ENCODE measurements at places on chromosomes 7 and 10. TPM values are rescaled to one million over a fixed set of nuclear protein-coding genes. Genes with fewer than 3 reads are reported as not detected.

GRCh38 chr7:55465691-55466090 is 100.6 kb downstream of the LANCL2 start:
- H3K36me3 ChIP-seq: peaks cover 61% of the 10 kb centered on the region
- no peak for DNase-seq
- H3K4me1 ChIP-seq: peaks cover 4% of the 10 kb centered on the region

- no peak for DNase-seq
- H3K4me1 ChIP-seq: no peaks in the 10 kb centered on the region
- H3K27ac ChIP-seq: no peak overlapping the region
- no peaks in the 10 kb centered on the region for H3K27me3 ChIP-seq
These were observed 90.8 kb upstream of the EEPD1 start for GRCh38 chr7:36062154-36062815.

DNA sequence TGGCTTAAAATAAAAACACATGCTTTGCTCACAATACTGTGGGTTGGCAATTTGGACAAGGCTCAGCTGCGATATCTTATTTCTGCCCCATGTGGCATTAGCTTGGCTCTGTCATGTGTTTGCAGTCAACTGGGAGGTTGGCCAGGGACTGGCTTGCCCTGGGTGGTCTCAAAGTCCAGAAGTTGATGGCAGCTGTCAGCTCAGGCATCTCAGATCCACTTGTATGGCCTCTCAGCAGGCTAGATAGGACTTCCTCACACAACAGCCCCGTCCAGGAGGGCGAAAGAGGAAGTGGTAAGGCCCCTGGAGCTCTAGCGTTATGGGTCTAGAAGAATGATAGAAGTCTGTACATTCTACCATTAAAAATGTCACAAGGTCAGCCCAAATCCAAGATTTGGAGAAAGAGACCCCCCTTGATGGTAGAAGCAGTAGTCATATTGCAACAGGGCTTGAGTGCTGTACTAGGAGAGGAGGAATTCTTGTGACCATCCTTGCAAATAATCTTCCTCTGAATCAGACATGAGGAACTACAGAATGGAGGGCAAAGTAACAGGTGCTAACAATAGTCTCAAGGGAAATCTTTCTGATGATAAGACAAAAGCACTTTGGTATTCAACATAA is 166.2 kb downstream of the FAM107B start:
- peaks cover 36% of the 10 kb centered on the region for H3K4me1 ChIP-seq
- no peak overlapping the region for H3K4me3 ChIP-seq
- DNase-seq: peak; percentile 90
- H3K27me3 ChIP-seq: no peaks in the 10 kb centered on the region

DNA sequence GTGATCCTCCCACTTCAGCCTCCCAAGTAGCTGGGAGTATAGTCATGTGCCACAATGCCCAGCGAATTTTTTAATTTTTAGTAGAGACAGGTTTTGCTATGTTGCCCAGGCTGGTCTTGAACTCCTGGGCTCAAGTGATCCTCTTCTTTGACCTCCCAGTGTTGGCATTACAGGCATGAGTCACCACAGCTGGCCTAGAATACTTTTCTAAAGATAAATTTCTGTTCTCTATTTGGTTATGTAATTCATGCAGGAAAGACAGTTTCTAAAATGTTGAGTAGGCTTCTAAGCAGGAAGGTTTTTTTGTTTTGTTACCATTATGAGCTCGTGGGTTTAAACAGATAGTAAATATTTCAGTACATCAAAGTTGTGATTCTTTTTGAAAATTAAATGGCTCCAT is 5.0 kb downstream of the RBAK start:
- H3K36me3 ChIP-seq: peaks cover 35% of the 10 kb centered on the region
- H3K4me1 ChIP-seq: no peaks in the 10 kb centered on the region
- H3K27ac ChIP-seq: no peak overlapping the region
- no peak overlapping the region for H3K4me3 ChIP-seq
- DNase-seq: no peak
- H3K27me3 ChIP-seq: no peaks in the 10 kb centered on the region

DNA sequence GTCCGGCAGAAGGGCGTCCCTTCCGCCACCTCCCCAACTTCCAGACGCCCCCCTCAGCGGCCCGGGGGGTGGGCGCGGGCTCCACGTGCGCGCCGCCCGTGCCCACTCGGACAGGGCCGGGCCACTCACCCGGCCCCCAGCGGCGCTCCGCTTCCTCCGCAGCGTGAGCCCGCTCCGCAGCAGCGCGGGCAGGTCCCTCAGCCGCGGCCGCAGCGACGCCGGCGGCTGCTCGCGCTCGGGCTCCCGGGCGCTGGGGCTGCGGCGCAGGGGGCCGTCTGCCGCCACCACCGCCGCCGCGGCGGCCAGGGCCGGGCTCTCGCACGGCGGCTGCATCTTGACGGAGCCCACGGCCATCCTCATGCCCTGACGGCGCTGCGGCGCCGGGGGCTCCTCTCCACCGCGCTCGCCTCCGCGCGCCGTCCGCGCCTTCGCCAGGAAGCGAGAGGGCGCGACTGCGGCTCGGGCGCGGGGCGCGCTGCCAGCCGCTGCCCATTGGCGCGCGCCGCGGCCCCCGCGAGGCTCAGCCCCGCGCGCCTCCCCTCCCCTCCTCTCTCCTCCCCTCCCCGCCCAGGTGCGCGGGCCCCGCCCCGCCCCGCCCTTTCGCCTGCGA is at the start of gene RAPGEF5:
RAPGEF5 (minus strand) TSS at position 454 of the 610 bp plus-strand sequence; CDS start at position 360, 94 bp downstream.
- DNase-seq: peak; percentile 55
- H3K27ac ChIP-seq: no peak within 1 kb of the TSS
- peak within 1 kb of the TSS; percentile 43 for H3K4me3 ChIP-seq
- no peaks in the 10 kb centered on the region for H3K27me3 ChIP-seq
- peaks cover 14% of the 10 kb centered on the region for H3K4me1 ChIP-seq

DNA sequence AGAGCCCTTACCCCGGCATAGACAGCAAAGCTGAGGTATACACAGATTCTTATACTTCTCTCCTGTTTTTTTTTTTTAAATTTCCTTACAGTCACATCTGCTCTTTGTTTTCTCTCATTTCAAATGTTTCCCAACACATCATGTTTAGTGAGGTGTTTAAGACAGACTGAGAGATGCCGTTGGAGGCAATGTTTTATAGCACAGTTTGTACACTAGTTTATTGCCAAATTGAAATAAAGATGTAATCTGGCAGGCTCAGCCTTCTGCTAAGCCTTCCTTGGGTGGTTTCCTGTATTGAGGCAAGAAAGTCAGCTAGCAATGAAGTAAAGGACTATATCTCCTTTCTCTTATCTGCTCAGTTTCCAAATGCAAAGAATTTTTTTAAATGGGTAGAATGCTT is 393.4 kb downstream of the SORCS1 start:
- H3K27ac ChIP-seq: no peak overlapping the region
- no peak for DNase-seq
- H3K27me3 ChIP-seq: no peaks in the 10 kb centered on the region
- H3K4me1 ChIP-seq: no peaks in the 10 kb centered on the region

Gene MACROH2A2
- total RNA-seq: not detected

Gene MCM10
- 0.15 TPM for total RNA-seq

Gene CEP41
- total RNA-seq: 5.9 TPM

Gene CYP2C18
- not detected for total RNA-seq

Gene WASHC2A
- total RNA-seq: 68.8 TPM

DNA sequence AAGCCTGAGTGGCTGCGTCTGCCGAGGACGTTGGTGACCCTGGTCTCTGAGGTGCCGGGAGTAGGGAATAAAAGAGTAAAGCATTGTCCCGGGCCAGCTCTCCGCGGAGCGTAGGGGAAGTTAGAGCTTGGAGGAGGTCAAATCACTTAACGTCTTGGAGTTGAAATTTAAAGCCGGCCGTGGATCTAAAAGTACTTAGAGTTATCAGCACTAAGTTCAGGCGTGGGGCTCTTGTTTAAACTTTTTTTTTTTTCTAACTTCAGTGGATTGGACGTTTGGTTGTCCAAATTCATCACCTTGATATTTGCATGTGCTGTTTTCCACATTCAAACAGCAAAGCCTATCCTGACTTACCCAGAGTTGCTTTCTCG is 700 bp downstream of the NIPSNAP2 start:
- no peaks in the 10 kb centered on the region for H3K27me3 ChIP-seq
- peak overlapping the region; percentile 55 for H3K4me3 ChIP-seq
- H3K27ac ChIP-seq: peak overlapping the region; percentile 88
- H3K4me1 ChIP-seq: peaks cover 16% of the 10 kb centered on the region

- H3K36me3 ChIP-seq: no peaks in the 10 kb centered on the region
- no peaks in the 10 kb centered on the region for H3K4me1 ChIP-seq
- H3K4me3 ChIP-seq: no peak overlapping the region
- H3K27ac ChIP-seq: no peak overlapping the region
These were observed 1.1 kb upstream of the ACTA2 start for GRCh38 chr10:88953662-88954061.

GRCh38 chr7:50166997-50167965 is 74.2 kb upstream of the ZPBP start:
- H3K4me3 ChIP-seq: no peak overlapping the region
- H3K27me3 ChIP-seq: no peaks in the 10 kb centered on the region
- H3K4me1 ChIP-seq: peaks cover 26% of the 10 kb centered on the region
- H3K36me3 ChIP-seq: no peaks in the 10 kb centered on the region
- DNase-seq: peak; percentile 37

GRCh38 chr10:124130198-124130900 is 37.0 kb upstream of the CHST15 start:
- peaks cover 2% of the 10 kb centered on the region for H3K4me1 ChIP-seq
- no peaks in the 10 kb centered on the region for H3K36me3 ChIP-seq
- H3K27ac ChIP-seq: no peak overlapping the region
- no peak overlapping the region for H3K4me3 ChIP-seq
- DNase-seq: no peak

Gene CLEC5A
- 0.24 TPM for total RNA-seq

GRCh38 chr7:47482013-47482875 is 99.7 kb downstream of the TNS3 start:
- no peak for DNase-seq
- H3K27me3 ChIP-seq: no peaks in the 10 kb centered on the region

Gene FAM25A
- not detected for total RNA-seq

DNA sequence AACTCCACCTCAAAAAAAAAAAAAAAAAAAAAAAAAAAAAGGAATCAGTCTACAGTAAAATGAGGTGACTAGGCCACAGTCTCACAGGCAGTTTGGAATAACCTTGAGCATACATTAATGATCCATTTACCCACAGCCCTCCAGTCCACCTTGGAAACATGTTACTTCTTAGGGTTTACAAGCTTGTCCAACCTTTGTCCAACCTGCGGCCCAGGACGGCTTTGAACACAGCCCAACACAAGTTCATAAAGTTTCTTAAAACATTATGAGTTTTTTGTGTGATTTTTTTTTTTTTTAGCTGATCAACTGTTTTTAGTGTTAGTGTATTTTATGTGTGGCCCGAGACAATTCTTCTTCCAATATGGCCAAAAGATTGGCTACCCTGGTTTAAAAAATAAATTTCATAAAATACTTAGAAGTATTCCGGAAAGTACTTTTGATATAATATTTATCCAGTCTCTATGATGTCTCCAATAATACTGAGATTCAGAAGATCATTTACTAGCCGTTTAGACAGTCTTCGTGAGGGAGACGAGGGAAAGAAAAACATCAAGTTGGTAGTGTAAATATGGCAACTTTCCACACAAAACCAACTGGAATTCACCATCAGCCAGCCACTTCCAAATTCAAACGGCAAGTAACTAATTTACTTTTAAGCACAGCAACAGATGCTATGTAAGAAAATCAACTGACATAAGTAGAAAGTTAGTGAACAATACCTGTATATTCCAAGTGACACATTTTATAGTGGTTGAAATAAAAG is 9.9 kb downstream of the BAZ1B start:
- no peak for DNase-seq
- H3K4me1 ChIP-seq: no peaks in the 10 kb centered on the region
- peaks cover 54% of the 10 kb centered on the region for H3K36me3 ChIP-seq
- no peaks in the 10 kb centered on the region for H3K27me3 ChIP-seq

- H3K4me3 ChIP-seq: no peak overlapping the region
- H3K4me1 ChIP-seq: no peaks in the 10 kb centered on the region
- H3K36me3 ChIP-seq: no peaks in the 10 kb centered on the region
- no peak overlapping the region for H3K27ac ChIP-seq
- H3K27me3 ChIP-seq: no peaks in the 10 kb centered on the region
- DNase-seq: no peak
These were observed 501.0 kb upstream of the GALNT17 start for GRCh38 chr7:70630818-70631457.

GRCh38 chr7:94888551-94888950 is 18.8 kb upstream of the PPP1R9A start:
- no peaks in the 10 kb centered on the region for H3K36me3 ChIP-seq
- no peaks in the 10 kb centered on the region for H3K27me3 ChIP-seq
- peak; percentile 8 for DNase-seq
- H3K4me3 ChIP-seq: no peak overlapping the region
- no peaks in the 10 kb centered on the region for H3K4me1 ChIP-seq

- no peaks in the 10 kb centered on the region for H3K36me3 ChIP-seq
- no peaks in the 10 kb centered on the region for H3K27me3 ChIP-seq
- peaks cover 6% of the 10 kb centered on the region for H3K4me1 ChIP-seq
These were observed 106.1 kb downstream of the KCNMA1 start for GRCh38 chr10:77531441-77532001.

DNA sequence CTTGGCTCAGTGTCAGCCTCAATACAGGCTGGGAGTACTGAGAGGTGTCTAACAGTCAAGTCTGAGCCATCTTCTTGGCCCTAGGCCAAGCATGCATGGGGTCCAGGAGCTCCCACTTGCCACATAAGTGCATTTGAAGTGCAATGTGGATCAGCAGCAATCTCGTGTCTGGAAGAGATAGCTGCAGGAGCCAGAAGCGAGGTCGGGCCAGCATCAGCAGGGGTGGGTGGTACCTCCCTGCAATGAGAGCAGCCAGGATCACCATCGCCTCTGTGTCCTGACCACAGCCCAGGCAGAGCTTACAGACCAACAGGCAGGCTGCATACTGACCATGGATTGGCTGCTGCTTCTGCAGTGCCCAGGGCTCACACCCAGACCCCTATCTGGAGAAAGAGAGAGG is 83.0 kb upstream of the CXCL12 start:
- H3K4me3 ChIP-seq: no peak overlapping the region
- no peaks in the 10 kb centered on the region for H3K27me3 ChIP-seq
- H3K36me3 ChIP-seq: no peaks in the 10 kb centered on the region
- no peak overlapping the region for H3K27ac ChIP-seq
- H3K4me1 ChIP-seq: no peaks in the 10 kb centered on the region

DNA sequence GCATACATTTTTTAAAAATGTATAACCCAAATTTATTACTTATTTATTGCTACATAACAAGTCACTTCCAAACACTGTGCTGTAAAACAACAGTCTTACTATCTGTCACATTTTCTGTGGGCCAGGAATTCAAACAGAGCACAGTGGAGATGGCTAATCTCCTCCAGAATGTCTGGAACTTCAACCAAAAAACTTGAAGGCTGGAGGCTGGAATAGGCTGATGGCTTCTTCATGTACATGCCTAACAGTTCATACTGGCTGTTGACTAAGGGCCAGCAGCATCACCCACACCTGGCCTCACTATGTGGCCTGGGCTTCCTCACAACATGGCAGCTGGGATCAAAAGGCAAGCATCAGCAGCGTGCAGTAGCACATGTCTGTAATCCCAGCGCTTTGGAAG is 92.4 kb upstream of the KMT2E start:
- H3K4me1 ChIP-seq: peaks cover 6% of the 10 kb centered on the region
- H3K27me3 ChIP-seq: no peaks in the 10 kb centered on the region
- no peak overlapping the region for H3K27ac ChIP-seq
- no peak for DNase-seq
- no peak overlapping the region for H3K4me3 ChIP-seq

Gene DYNC1I1
- total RNA-seq: not detected
